ENCODE measurements at places on chromosomes 12 and 14.

- peak; percentile 59 for DNase-seq
Measured at GRCh38 chr12:69513297-69513696, 43.1 kb downstream of the FRS2 start.

- DNase-seq = peak; percentile 98
Measured at GRCh38 chr12:94779485-94779884, 129.1 kb upstream of the TMCC3 start.

GRCh38 chr12:24845615-24846014 is 103.3 kb downstream of the BCAT1 start:
- DNase-seq = no peak

GRCh38 chr12:125184213-125184967 is 119.2 kb downstream of the AACS start:
- DNase-seq = no peak

DNA sequence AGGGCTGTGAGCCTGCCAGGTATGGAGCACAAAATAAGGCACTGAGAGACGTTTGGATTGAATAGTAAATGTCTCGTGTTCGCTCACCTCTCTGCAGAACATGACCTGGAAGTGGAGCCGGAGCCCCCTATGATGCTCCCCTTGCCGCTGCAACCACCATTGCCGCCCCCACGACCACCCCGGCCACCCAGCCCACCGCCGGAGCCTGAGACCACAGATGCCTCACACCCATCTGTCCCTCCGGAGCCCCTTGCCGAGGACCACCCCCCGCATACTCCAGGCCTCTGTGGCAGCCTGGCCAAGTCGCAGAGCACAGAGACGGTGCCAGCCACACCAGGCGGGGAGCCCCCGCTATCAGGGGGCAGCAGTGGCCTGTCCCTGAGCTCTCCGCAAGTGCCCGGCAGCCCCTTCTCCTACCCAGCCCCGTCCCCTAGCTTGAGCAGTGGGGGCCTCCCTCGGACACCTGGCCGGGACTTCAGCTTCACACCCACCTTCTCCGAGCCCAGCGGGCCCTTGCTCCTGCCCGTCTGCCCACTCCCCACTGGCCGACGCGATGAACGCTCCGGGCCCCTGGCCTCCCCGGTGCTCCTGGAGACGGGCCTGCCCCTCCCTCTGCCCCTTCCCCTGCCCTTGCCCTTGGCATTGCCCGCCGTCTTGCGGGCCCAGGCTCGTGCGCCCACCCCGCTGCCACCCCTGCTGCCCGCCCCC is 18.7 kb downstream of the SETD1B start:
- DNase-seq = no peak

DNA sequence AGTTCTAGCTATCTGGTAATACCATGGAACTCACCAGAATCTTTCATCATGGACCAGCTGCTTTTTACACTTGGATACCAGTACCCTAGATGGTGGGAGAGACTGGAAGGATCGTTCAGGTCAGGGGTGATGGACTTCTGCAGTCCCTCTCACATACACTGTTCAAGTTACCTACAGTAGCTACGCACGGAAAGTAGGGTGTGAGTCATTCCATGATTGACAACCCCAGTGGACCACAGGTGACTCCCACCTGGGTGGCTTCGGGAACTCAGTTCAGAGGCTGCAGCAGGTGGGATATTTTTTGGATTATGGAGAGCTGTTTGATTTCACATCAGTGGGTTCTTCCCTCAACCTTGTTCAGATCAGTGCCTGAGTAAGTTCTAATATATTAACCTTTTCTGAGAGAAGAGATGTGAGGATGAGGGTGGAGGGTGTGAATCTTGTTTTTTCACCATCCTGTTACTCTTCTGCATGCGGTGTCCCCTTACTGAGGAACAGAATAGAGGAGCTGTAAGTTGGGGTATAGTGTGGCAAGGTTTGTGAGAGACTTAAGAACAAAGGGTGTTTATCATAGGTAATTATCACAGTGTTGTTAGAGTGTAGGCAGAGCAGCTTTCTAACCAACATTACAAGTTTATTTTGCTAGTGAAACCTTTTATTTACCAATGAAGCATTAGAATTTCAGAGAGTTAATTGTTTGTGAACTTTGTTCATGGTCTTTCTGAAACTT is 39.6 kb downstream of the PRKCH start:
- DNase-seq = no peak

GRCh38 chr12:64806593-64807460 is 17.6 kb upstream of the TBC1D30 start:
- DNase-seq = peak; percentile 77

GRCh38 chr12:32504591-32504990 is 105.2 kb downstream of the FGD4 start:
- DNase-seq = peak; percentile 3

- no peak for DNase-seq
Measured at GRCh38 chr12:39440781-39441180, 2.1 kb downstream of the KIF21A start.

GRCh38 chr12:120640861-120641833 is 721 bp downstream of the CABP1 start:
- peak; percentile 45 for DNase-seq

DNA sequence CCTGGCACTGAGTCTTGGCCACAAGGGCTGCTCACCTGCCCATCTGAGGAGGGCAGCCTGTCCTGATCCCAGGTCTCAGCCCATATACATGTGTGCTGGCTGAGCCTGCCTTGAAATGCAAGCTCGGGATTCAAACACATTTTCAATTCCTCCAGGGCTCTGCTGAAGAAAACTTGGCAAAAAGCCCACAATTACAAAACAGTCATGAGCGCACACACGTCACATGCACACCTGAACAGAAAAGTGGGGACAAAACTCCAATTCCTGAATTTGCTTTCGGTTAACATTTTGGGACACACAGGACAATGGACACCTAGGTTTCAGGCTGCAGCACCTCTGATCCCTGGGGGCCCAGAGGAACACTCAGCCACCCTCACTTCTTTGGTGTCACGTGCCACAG is 113.9 kb downstream of the RBM19 start:
- DNase-seq = no peak

GRCh38 chr12:107352347-107353081 is 259.2 kb upstream of the CRY1 start:
- no peak for DNase-seq

GRCh38 chr12:112125250-112125999 is at the start of gene TRAFD1:
Gene TRAFD1, plus strand, starts transcription at chr12:112125560. Its CDS starts 4,963 bp downstream, at chr12:112130523.
- peak; percentile 96 for DNase-seq

GRCh38 chr14:71890541-71890940 is 41.7 kb upstream of the RGS6 start:
- DNase-seq = no peak

GRCh38 chr12:132887513-132888351 is at the start of gene CHFR:
Gene CHFR, minus strand, starts transcription at chr12:132887605. Its CDS starts 277 bp downstream, at chr12:132887328.
- DNase-seq = peak; percentile 98

DNA sequence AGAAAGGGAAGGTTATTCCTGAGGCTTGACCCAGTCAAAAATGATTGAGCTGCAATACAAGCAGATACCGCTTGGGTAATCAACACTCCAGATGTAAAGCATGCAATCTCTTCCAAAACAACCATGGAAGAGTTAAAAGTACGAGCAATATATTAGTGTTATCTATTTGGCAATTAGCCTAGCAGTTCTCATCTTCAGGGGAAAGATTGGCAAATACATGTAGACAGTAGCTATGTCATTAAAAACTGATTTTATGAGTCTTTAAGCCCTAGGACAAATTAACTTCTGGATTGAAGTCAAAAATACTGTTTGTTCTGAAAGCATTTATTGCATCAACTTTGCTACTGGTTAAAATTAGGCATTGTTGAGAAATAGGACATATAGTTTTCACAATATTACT is 9.3 kb upstream of the GYS2 start:
- no peak for DNase-seq

DNA sequence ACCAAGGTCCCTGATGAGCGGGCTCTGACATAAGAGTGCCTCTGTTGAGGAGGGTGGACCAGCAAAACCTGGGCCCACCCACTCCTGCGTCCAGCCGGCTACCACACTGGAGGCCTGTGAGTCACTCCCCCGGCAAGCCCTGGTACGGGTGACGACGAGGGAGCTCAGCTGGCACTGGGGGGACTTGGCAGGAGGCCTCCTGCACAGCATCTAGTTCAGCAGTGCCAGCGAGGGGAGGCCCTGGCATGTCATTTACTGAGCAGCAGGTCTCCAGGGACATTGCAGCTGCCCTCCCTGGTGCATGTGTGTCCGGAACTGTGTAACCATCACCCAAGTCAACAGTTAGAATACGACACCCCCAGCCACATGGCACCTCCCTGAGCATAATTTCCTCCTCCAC is 24.4 kb downstream of the CD9 start:
- no peak for DNase-seq

DNA sequence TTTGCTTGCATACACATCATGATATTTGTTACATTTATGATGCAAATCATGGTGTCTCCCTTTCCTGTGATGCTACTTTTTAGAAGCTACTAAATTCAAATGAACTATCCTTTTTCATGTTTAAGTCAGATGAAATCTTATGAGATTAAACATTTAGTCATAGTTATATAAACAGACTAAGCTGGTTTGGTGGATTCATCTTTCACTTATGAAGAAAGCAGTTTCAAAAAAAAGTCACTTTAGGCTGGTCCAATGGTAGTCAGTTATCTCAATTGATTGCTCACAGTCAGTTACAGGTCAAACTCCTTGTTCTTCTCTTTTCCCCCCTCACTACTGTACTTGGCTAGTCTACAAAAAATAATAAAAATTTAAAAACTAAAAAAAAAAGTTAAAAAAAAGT is 19.7 kb downstream of the SYCP3 start:
- peak; percentile 14 for DNase-seq

DNA sequence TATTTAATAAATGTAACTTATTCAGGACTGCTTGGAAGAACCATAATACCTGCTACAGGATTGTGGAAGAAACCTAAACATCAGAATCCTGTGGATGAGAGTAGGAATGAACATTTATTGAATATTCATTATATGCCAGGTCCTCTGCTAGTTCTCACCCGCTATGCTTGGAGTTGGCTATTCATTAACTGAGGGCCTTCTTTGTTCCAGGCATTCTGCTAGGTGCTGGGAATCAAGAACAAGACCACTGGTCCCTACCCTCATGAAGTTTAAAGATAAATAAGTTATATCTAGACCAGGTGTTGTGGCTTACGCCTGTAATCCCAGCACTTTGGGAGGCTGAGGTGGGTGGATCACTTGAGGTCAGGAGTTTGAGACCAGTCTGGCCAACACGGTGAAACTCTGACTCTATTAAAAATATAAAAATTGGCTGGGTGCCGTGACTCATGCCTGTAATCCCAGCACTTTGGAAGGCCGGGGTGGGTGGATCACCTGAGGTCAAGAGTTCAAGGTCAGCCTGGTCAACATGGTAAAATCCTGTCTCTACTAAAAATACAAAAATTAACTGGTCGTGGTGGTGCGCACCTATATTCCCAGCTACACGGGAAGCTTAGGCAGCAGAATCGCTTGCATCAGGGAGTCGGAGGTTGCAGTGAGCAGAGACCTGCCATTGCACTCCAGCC is 3.8 kb upstream of the TULP3 start:
- no peak for DNase-seq

GRCh38 chr12:120562906-120563305 is 18.3 kb downstream of the POP5 start:
- no peak for DNase-seq

- DNase-seq = peak; percentile 57
Measured at GRCh38 chr14:89085737-89086382, 261.4 kb downstream of the TTC8 start.

Data from fibroblast of skin of right biceps (primary cell).